ENCODE measurements at places on chromosomes 16 and 17. TPM values are rescaled to one million over a fixed set of nuclear protein-coding genes. Genes with fewer than 3 reads are reported as not detected.

- no peak for DNase-seq
These were observed 52.3 kb downstream of the TOX3 start for GRCh38 chr16:52494621-52495020.

DNA sequence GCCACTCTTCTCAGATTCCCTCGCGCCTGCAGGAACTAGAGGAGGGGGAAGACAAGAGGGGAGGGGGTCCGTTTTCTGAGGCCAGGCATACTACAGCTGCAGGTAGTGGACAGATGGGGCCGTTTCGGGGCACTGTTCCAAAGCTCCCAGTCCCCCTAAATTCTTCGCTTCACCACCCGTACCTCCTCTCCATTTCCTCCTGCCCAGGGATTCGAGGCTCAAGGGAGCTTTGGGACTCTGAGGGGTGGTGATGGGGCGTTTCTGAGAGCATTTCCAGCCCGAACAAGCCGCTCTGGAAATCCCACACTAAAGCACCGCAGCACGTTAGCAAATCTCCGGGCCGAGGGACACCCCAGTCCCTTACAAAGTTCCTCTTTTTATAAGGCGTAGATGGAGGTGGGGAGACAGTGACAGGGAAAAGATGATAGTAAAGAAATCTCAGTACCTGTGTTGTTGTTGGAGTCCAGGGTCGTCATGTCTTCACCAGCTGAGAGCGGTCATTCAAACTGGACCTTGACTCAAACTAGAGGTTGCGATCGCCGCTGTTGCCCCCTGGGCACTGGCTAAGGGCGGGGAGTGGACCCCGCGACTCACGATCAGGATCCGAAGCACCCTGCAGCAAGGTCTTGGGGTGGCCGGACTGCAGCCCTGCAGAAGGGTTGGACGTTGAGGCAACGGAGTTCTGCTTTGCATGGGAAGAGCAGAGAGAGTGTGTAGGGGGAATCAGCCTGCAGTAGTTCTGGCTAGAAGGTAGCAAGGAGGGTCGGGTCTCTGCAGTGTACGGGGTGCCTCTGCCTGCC, 570 bp downstream of the NR1D1 start:
- DNase-seq, result no peak

GRCh38 chr16:85753559-85753958, 2.7 kb upstream of the C16orf74 start:
- no peak for DNase-seq

Gene FBXO39
- polyA plus RNA-seq, result not detected

GRCh38 chr17:81843713-81844326, 9.0 kb upstream of the PPP1R27 start:
- no peak for DNase-seq

DNA sequence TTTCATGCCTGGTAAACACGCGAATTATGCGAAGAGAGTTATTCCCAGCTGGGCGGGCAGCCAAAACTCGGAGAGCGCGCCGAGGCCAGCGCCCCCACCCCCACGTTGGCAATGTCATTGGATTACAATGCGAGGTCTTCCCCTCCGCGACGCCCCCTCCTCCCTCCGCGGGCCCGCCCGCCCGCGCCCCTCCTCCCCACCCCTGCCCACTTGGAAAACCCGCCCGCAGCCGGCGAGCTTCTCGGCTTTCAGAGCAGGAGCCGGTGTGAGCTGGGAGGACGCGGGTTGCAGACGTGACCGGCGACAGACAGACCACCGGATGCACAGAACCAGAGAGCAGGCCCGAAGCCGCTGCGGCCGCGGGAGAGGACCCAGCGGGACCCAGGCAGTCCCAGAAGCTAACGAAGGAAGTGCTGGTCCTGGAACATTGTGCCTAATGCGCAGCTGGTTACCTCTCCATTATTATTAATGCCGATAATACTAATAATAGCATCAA, 4.0 kb downstream of the NOG start:
- peak; percentile 35 for DNase-seq

- no peak for DNase-seq
These were observed 64.9 kb upstream of the LGALS9 start for GRCh38 chr17:27565874-27566670.

Measured in hindlimb muscle (tissue), 1 donor.